Fibroblast of the aortic adventitia (primary cell): ENCODE measurements at places on chromosomes 3 and 15. TPM values are rescaled to one million over a fixed set of nuclear protein-coding genes. Genes with fewer than 3 reads are reported as not detected.

CHMP2B gene
- 48.1 and 60.5 TPM in 2 replicates for total RNA-seq

IL5RA gene
- total RNA-seq: 0.08 TPM in 1 of 2 replicates, not detected in the other

GHRL gene
- total RNA-seq: not detected in 2 replicates

SI gene
- not detected in 2 replicates for total RNA-seq

DNA sequence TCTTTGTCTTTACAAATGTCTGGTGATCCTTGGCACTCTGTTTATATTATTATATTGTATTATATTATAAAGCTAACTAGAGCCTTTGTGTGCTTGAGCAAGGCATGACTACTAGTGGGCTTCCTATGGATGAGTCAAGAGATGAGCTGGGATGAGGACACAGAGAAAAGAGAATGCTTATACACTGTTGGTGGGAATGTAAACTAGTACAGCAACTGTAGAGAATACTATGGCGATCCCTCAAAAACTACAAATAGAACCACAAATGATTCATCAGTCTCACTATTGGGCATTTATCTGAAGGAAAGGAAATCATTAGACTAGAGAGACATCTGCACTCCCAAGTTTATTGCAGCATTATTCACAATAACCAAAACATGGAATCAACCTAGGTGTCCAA is 40.8 kb upstream of the MED12L start:
- DNase-seq: no peak

DNA sequence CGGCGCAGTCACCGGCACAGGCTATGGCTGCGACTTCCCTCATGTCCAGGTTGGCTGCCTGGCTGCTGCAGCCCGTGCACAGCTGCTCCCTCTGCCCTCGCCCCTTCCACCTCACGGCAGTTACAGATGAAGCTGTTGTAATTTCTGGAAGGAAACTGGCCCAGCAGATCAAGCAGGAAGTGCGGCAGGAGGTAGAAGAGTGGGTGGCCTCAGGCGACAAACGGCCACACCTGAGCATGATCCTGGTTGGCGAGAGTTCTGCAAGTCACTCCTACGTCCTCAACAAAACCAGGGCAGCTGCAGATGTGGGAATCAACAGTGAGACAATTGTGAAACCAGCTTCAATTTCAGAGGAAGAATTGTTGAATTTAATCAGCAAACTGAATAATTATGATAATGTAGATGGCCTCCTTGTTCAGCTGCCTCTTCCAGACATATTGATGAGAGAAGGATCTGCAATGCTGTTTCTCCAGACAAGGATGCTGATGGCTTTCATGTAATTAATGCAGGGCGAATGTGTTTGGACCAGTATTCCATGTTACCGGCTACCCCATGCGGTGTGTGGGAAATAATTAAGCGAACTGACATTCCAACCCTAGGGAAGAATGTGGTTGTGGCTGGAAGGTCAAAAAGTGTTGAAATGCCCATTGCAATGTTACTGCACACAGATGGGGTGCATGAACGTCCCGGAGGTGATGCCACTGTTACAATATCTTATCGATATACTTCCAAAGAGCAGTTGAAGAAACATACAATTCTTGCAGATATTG is 13.2 kb upstream of the GNB4 start:
- DNase-seq: no peak

- DNase-seq: no peak
These were observed 521.5 kb downstream of the PYDC2 start for GRCh38 chr3:191982481-191982880.

GRCh38 chr3:12227833-12228232 is 61.0 kb upstream of the PPARG start:
- DNase-seq: peak; percentile 88

GRCh38 chr3:172700936-172701455 is 9.9 kb downstream of the NCEH1 start:
- no peak for DNase-seq

DNA sequence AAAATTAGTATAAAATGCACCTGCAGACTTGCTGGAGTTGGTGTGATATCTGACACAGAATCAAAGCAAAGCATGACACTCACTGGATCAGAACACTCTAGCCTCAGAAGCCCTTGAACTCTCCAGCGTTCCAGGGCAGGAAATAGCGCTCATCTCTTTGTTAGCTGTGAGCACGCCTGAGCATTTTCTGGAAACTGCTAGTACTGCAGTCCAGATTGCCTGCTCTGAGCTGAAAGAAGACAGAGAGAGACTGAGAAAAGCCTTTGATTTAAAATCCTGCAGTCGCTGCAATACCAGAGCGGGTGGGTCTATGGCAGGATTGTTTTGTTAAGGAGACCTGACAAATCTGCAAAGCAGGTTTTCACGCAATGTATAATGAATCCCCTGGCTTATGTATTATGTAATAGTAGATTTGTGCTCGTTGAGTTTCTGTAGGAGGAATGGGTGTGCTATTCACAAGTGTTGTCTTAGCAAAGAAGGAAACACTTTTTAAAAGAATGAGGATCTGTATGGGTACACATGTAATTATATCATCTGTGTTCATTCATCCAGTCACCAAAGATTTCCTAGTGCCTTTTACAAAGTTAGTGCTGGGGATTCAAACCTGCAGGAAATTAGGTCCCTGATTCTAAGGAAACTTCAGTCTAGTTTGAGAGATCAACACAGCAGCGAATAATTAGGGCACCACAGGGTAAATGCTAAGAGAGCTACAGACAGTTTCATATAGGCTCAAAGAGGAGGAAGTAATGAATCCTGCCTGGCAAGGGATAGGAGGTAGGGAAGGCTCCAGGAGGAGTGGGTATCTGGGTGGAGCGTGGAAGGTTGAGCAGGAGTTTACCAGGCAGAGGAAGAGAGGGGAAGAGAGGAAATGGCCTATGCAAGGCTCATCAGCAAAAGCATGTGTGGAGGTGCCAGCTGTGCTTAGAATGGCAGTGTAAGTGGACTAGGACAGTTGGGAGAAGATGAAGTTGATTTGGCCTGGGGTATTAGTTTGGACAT is 26.1 kb upstream of the MGLL start:
- DNase-seq: peak; percentile 33

- peak; percentile 53 for DNase-seq
These were observed at the start of gene BHLHE40 for GRCh38 chr3:4979428-4980228. TSS of gene BHLHE40 (plus strand) at chr3:4979437. CDS start at chr3:4979719, 282 bp downstream.

DNA sequence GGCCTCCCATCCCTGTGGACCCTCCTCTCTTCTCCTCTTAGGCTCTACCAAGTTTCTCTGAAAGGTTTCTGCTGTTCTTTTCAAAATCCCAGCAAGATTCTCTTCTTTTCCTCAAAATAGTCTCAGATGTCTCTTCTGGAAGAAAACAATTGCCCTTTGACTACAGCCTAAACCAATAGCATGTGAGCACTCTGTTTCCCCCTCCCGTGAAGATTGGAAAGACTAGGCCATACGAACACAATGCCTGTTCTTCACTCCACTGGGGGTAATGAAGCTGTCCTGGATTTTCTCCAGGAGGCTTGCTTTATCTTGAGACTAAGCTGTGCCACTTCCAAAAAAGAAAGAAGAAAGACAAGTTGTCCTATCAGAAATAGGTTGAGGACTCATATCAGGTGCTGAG is 178.7 kb upstream of the MCTP2 start:
- no peak for DNase-seq

CORO2B gene
- total RNA-seq: 8.1 and 23.3 TPM in 2 replicates

GRCh38 chr3:170078620-170079281 is 41.0 kb downstream of the GPR160 start:
- no peak for DNase-seq

C3orf80 gene
- total RNA-seq: 0.63 and 1.8 TPM in 2 replicates

GRCh38 chr3:125382298-125382697 is 7.2 kb upstream of the ZNF148 start:
- DNase-seq: peak; percentile 61

GRCh38 chr3:185979721-185980121 is 41.9 kb upstream of the TRA2B start:
- no peak for DNase-seq

DNA sequence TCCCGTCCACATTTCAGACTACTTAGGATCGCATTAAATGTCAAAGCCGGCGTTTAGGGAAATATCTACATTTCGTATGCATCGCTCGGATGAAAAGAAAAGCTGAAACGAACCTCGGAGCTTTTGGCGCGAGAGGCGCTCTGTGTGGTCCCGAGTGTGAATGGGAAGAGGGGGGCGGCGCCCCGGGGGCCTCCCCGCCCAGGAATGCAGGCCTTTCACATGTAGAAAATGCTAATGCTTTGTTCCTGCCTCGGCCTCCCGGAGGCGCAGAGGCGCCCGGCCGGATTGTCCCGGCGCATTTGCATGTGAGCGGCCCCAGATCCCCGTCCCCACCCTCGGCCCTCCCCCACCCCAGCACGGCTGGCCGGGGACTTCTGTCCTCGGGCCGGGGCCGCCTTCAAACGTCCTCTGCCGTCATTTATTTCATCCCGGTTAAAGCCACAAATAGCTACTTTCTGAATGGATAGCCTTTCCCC is 37.0 kb upstream of the TRIM71 start:
- peak; percentile 25 for DNase-seq

GRCh38 chr3:43793648-43794372 is 103.1 kb downstream of the ABHD5 start:
- DNase-seq: no peak
